ENCODE measurements at places on chromosomes 4 and X. TPM values are rescaled to one million over a fixed set of nuclear protein-coding genes. Genes with fewer than 3 reads are reported as not detected.

Gene APBB2
- polyA plus RNA-seq = 48.7 TPM

Gene PSAPL1
- polyA plus RNA-seq = 0.04 TPM

Gene LGI2
- 5.2 TPM for polyA plus RNA-seq

Gene TCEAL6
- polyA plus RNA-seq = not detected

Gene CENPE
- polyA plus RNA-seq = 20.4 TPM

Gene CCSER1
- 1.7 TPM for polyA plus RNA-seq
